Motor neuron (in vitro differentiated cells): ENCODE measurements at places on chromosomes 2 and 18. TPM values are rescaled to one million over a fixed set of nuclear protein-coding genes. Genes with fewer than 3 reads are reported as not detected.

DNA sequence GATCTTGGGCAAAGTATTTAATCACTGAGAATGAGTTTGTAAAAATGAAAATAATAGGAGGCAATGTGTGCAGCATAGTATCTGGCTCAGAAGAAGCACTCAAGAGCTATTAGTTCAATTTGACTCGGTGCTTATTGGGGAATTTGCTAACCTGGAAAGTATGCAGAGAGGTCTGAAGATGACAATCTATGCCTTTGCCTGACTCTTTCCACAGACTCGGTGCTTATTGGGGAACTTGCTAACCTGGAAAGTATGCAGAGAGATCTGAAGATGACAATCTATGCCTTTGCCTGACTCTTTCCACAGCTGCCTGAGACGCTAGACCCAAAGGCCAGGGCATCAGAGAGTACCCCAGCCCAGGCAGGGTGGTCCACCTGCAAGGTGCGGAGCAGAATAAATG is 12.2 kb upstream of the SH3BP4 start:
- ATAC-seq: no peak

DNA sequence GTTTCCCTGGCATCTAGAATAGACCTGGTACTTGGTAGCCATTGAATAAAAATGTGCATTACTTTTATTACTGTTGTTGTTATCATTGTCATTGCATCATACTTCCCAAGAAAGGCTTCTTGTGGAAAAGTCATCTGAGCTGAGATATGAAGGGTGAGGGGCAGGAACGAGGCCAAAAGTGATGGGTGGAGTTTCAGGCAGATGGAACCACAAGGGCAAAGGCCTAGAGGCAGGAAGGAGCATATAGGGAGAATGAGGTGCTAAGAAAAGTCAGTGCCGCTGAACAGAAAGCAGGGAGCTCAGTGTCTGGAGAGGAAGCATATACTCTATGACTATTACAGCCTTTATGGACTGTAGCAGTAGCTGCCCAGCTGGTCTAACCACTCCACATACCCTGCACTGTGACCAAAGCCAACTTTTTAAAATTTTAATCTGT is 219.3 kb downstream of the SPP2 start:
- no peak for ATAC-seq

- ATAC-seq: no peak
These were observed 109.1 kb downstream of the FIGN start for GRCh38 chr2:163626639-163627109.

GRCh38 chr2:30862054-30862651 is 54.9 kb upstream of the CAPN13 start:
- no peak for ATAC-seq

DNA sequence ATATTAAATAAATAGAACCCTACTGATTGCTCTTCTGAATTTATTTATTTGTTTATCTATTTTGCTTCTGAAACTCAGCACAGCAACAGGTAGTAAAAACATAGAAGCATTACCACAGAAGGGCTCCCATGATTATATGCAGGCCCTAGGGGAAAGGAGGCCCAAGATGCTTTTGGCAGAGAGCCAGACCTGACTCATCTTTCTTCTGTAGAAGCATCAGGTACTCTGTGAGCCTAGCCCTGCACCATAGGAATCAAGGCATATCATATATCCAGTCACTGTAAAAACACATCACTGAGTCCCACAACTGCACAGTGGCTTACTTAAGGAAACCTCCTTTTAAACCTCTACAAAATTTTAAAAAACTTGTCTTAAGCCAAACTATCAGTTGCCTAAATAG is 1.8 kb downstream of the SCN9A start:
- ATAC-seq: peak; percentile 3

DNA sequence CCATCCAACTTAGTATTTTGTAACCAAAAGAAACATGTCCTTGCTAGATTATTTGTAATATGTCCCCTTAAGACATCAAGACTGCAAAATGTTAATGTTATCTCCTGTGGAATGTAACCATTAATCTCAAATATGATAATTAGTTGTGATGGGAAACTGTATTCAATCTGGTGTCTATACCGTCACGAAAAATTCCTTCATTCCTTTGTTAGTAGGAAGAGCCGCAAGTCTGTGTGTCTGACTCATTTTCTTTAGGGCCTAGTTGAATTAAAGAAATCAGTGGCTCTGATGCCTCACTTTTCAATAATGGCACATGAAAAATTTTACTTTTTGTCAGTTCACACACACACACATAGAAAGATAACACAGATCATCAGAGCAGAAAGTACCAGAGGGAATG is 127.1 kb upstream of the CHAC2 start:
- ATAC-seq: peak; percentile 18

GRCh38 chr18:44548291-44549221 is 132.1 kb upstream of the SETBP1 start:
- no peak for ATAC-seq

DNA sequence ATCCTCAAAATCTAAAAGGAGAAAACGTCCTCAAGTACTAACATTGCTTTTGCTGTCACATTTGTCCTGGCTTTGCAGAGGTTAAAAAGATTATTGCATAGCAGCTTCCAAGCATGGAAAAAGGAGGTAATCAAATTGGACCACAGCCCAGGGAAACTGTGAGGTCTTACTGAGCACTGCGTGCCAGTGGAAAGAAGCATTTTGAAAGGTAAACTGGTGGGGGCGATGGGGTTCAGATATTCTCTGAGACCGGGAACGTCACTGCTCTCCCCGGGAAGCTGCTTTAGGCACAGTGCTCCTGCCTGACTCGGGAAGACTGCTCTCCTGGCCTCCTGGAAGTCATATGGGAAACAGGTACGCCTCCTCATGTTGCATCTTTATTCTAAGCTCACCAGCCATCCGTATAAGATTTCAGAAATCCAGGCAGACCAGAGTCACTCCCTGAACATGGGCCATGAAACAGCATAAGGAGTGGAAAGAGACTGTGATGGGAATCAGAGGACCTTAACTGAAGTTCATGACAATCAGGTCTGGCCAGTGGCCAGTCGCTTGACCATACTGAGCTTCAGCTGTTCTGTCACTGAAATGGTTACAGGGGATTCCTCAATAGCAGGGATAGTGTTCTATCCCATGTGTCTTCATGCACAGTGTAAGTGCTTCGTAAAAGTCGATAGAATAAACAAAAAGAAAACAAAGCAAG is 284.1 kb downstream of the TRIB2 start:
- no peak for ATAC-seq

- no peak for ATAC-seq
These were observed 135.2 kb downstream of the RNF144A start for GRCh38 chr2:7052404-7052803.

DNA sequence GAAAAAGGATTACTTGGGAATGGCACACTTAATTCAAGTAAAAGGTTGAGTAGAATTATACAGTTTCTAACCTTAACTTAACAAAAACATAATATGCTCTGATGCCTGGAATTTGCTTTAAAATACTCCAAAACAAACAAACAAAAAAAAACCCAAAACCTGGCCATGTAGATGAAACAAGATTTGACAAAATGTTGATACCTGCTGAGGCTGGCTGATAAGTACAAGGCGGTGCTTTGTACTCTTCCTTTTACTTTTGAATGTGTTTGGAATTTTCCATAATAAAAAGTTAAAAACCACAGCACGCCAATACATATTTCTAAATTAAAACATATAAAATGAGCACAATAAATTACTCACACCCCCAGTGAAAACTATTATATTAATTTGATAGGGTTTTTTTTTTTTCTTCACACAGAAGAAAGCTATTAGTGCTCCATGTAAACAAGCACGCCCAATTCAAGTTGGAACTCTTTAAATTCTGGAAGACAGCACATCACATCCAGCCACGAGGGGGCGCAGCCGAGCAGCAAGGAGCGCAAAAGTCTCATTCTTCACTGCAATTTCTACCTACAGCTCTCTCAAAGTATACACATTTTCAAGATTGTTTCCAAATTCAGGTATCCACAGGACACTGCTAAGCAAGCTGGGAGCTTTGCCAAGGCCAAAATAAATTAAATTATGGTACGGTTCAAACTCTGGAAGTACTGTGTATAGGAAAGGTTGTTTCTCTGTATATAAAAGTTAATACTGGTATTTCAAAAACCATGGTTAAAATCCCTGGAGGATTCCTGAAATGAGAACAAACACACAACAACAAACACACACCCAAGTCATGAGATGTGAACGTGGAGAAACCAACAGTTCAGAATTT is 7.5 kb downstream of the SERTAD2 start:
- ATAC-seq: no peak

GRCh38 chr2:10400568-10400977 is 47.6 kb downstream of the ODC1 start:
- no peak for ATAC-seq

- ATAC-seq: peak; percentile 92
These were observed 51.5 kb upstream of the PHLPP1 start for GRCh38 chr18:62663731-62664336.

DNA sequence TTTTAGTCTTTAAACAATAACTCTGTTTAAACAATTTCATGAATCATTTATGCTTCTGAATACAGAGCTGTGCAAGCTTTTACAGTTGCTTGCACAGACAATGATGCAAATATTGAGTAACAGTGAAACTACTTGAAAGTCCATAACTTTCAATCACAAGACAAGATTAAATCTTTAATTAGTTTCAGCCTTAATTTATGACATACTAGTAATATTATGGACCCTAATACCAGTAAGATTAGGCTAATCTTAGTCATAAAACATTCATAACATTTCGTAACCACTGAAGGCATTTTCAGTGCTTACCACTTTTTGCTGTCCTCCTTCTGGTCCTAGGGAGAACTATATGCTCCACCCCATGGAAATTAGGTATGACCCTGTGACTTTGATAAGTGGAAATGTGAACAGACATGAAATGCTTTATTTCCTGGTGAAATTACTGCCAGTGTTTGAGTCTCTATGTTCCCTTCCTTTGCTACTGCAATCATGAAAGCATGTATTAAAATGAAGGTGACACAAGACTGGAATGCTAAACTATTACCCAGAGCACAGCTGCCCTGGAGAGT is 1.8 kb upstream of the COBLL1 start:
- no peak for ATAC-seq

GRCh38 chr18:9741793-9742523 is 33.9 kb downstream of the RAB31 start:
- no peak for ATAC-seq

GRCh38 chr18:459814-460593 is 40.5 kb downstream of the COLEC12 start:
- ATAC-seq: no peak

DNA sequence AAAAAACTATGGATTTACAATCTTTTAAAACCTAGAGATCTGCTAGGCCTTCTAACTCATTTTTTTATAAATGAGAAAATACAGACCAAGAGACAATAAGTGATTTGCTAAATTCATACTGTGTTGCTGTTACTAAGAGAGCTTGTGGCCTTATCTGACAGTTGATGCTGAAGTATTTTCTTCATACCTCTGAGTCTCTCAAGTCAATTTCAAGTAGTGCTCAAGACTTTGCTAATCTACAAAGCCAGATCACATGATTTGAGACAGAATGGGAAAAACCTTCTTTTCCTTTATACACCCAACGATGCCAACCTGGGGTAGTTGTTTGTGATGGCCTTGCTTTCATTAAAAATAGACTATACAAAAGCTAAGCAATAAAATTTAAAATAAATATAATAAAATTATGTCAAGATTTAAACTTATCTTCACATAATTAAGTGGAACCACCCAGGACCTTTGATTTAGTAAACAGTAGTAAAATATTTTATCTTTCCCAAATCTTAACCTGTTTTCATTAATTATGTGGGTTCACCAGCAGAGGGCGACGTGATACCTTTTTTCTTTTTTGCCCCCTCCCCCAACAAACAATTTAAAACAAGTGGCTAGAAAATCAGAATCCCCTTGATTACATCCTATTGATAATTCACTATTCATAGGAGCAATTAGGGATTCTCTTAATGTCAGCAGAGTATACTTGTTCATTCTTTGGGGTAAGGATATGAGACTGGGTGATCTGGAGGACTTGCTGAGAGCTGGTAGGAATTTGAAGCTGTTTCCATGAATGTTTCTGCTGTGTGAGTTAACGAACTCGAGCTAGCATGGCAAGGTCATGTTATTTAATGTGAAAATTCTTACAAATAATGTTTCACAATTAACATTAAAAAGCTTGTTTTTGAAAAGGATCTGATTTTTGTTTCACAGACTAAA is 49.6 kb upstream of the SLC5A7 start:
- no peak for ATAC-seq

DNA sequence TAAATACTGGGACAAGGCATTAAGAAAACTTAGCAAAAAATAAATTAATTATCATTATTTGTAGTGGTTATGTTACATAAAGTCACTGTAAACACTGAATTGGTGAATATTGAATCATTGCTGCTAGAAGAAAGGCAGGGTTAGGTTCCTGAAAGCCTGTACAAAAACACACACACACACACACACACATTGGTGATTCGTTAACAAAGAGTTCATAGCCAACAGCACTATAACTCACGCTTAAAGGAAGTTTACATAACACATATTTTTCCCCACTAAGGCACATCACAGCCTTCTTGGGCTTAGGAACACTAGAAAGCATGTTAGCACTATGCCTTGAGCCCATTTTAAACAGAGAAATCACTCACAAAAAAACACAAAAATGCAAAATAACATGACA is 690.0 kb upstream of the PIK3C3 start:
- no peak for ATAC-seq

DNA sequence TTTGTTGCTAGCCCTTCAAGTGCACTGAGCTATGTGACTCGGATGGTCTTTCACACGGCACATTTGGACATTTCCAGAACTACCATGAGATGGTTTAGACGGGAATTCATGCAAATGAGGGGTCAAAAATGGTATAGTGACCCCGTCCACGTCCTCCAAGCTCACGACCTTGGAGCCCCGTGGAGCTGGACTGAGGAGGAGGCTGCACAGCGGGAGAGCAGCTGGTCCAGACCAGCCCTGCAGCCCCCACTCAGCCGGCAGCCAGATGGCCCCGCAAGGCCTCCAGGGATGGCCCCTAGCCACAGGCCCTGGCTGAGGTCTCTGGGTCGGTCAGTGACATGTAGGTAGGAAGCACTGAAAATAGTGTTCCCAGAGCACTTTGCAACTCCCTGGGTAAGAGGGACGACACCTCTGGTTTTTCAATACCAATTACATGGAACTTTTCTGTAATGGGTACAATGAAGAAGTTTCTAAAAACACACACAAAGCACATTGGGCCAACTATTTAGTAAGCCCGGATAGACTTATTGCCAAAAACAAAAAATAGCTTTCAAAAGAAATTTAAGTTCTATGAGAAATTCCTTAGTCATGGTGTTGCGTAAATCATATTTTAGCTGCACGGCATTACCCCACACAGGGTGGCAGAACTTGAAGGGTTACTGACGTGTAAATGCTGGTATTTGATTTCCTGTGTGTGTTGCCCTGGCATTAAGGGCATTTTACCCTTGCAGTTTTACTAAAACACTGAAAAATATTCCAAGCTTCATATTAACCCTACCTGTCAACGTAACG is 88.8 kb downstream of the EPAS1 start:
- ATAC-seq: no peak

Gene CSRNP3
- 45.9 and 55.8 TPM in 2 replicates for total RNA-seq

Gene ADAM23
- 43.0 and 44.4 TPM in 2 replicates for total RNA-seq

Gene AP1S3
- total RNA-seq: 9.6 and 11.3 TPM in 2 replicates

Gene METAP1D
- 19.9 and 26.9 TPM in 2 replicates for total RNA-seq

Gene DYSF
- 1.5 and 3.4 TPM in 2 replicates for total RNA-seq

Gene TIMM21
- total RNA-seq: 29.1 and 40.4 TPM in 2 replicates

Gene C2orf72
- 0.28 TPM in 1 of 2 replicates, not detected in the other for total RNA-seq

Gene CPLX4
- 0.27 TPM in 1 of 2 replicates, not detected in the other for total RNA-seq
